Activated CD8-positive, alpha-beta memory T cell treated with anti-CD3 and anti-CD28 coated beads for 24 hours (primary cell): ENCODE measurements at places on chromosomes 3 and 15.

DNA sequence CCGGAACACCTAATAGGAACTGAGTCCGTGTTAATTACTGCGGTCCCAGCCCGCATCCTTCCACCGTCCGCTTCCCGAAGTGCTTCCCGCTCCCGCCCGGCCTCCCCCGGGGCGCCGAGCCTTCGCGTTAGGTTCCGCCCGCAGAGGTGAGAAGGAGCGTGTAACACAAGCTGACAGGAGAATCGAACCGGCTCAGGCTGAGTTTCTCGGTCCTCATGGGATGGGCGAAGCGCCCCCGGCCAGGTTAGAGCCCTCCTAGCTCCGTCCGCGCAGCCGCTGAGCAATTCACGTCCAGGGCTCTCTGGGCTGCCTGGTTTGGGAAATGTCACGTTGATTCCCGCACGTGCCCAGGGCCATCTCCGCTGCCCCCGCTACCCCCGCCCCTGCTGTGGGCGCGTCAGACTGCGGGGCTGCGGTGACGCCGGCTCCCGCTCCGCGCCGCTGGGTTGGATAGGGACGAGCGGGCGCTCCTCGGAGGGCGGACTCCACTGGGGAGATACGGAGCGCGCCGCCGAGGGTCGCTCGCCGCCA is 954 bp downstream of the CLDN11 start:
- DNase-seq: no peak

DNA sequence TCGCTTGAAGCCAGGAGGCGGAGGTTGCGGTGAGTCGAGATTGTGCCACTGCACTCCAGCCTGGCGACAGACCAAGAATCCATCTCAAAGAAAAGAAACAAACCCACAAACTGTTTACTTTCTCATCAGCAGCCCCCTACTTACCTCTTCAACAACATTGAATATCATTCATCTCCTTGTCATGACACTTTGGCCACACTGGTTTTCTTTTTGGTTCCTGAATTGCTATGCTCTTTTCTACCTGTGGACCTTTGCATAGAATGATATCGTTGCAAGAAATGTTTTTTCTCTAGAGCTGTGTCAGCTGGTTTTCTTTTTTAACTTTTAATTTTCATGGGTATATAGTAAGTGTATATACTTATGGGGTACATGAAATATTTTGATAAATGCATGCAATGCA is 82.4 kb downstream of the CD200 start:
- no peak for DNase-seq

DNA sequence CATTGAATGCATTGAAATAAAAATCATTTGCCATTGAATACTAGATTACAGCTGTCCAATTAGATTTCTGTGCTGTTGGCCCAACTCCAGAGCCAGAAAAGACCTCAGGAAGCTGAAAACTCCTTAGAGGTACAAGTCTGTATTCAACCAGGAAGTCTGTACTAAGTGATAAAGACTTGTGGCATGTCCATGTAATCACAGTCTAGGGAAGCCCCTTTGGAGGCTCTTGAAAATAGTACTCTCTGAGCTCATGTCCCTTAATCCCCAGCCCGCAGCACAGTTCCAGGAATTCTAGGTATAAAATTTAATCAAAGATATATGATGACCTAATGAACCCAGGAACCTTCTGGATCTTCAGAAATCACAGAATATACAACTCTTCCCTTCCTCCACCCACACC is 279.4 kb downstream of the RSL24D1 start:
- no peak for DNase-seq

DNA sequence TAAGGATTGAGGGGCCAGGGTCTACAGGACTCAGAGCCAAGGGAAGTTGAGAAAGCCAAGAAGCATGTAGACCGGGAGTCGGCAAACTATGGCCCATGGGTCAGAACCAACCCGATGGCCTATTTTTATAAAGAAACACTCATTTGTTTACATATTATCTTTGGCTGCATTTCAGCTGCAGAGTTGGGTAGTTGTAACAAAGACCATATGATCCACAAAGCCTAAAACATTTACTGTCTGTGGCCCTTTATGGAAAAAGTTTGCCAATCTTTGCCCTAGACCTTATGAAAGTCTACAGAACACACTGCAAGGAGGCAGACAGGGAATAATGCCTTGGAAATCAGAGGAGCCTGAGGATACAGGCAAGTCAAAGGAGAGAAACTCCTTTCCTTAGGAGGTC is 63.2 kb upstream of the MNS1 start:
- no peak for DNase-seq

GRCh38 chr3:117719316-117719926 is 1009.8 kb downstream of the TUSC7 start:
- DNase-seq: no peak

DNA sequence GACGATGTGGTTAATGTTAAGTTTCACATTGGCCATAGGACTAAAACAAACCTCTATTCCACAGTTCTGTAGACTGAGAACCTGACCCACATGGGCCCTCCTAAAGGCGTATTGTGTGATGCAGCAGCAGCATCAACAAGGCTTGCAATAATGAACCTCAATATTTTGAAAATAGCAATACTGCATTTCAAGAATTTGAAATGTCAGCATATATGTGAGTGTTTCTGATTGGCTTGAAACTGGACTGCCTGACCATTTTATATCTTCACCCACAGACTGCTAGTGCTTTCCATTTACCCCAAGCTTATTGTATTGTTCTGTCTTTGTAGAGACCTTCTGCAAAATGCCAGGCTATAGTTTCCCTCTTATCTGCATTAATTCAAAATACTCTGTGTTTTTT is 1122.3 kb downstream of the IGSF11 start:
- DNase-seq: no peak

DNA sequence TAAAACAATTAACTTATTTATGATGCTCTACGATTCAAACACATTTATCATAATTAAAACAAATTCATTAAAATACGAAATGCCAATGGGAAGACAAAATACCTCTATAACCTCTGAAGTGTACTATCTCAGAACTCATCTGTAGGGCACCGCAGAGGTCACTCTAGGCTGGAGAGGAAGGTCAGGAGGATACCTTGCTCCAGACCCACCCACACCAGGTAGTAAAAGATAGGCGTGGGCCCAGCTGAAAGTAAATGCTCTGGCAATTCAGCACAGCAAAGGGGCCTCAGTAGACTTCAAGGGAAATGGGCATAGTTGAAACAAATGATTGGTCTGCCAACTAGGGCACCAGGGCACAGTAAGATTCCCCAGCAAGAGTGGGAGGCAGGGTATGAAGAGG is 26.0 kb upstream of the SPPL2A start:
- peak; percentile 26 for DNase-seq

DNA sequence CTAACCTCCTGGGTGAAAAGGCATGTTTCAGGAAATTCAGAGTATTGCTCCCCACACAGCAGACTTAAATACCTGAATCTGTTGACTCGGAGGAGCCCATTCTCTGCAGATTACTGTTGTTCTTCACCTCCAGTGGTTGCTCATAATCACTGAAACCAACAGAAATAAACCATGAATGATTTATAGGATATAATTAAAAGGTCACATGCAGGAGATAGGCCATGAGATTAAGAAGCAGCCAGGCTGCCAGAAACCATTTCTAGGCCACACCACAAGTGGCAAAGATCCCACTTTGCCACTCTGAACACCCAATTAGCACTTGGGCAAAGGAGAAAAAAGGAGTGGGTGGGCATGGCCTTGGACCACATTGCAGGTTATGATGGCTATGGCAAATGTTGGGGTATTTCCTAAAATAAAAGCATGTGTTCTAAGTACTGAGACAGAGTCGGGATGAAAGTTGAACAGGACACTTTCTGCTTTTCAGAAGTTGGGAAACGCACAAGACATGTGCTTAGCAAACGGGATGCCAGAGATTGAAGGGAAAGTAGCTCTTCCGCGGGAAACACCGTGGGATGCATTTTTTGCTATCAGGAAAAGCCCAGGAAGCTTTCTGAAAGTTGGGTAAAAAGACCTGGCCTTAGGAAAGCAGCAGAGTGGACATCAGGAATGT is 1.5 kb downstream of the CDC25A start:
- no peak for DNase-seq

GRCh38 chr15:36803773-36804172 is 224.3 kb downstream of the CDIN1 start:
- DNase-seq: no peak

- no peak for DNase-seq
Measured at GRCh38 chr3:120066634-120067033, 27.6 kb downstream of the GSK3B start.

DNA sequence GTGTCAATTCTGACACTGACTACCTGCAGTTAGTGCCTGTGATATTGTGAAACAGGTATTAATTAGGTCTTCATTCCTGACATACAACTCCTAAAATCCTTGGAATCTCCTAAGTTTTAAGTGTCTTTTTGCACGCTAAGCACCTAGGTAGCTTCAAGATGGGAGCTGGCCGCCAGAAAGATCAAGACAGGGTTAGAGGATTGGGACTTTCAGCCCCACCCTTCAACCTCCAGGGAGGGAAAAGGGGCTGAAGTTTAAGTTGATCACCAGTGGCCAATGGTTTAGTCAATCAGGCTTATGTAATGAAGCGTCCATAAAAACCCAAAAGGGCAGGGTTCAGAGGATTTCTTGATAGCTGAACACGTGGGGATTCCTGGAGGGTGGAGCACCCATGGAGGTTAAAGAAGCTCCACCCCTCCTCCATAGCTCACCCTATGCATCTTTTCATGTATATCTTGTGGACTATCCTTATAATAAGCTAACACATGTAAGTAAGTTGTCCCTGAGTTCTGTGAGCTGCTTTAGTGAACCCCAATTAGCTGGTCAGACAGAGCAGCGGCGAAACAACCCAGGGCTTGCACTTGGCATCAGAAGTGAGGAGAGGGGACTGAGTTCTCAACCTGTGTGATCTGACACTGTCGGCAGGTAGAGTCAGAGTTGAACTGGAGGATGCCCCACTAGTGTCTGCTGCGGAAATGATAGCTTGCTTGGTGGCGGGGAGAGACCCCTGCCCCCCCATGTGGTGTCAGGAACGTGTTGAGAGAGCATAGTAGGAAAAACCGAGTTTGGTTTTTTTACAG is 12.8 kb upstream of the SRP14 start:
- DNase-seq: no peak

GRCh38 chr3:126360046-126360713 is 3.0 kb upstream of the KLF15 start:
- no peak for DNase-seq
